Occipital lobe (tissue), 3 donors: ENCODE measurements at places on chromosomes 11 and 22.

DNA sequence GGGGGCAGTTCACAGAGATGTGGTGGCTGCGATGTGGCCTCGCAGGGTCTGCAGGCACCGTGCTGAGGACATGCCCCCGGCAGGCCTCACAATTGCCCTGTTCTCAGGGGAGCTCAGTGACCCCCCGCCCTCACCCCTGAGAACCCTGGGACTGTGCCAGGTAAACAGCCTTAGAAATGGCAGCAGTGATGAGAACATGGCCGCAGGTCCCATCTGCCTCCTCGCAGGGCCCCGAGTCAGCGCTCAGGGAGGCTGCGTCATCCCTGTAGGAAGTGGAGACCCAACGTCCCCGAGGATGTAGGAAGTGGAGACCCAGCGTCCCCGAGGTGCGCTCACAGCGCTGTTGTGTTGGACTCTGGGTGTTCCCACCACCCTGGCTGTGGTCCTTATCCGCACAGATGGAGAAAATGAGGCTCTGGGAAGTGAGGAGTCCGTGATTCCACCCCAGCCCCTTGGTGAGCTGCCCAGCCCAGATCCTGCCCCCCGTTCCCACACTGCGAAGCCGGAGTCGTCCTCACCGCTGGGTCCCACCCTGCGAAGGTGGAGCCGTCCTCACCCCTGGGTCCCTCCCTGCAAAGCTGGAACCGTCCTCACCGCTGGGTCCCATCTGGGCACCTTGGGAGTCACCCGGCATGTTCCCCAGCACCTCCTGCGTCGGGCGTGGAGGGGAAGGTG is 1086.8 kb downstream of the BRD1 start:
- DNase-seq, result no peak

- no peak for DNase-seq
Observed at GRCh38 chr11:126601136-126601535, 245.7 kb downstream of the ST3GAL4 start.

DNA sequence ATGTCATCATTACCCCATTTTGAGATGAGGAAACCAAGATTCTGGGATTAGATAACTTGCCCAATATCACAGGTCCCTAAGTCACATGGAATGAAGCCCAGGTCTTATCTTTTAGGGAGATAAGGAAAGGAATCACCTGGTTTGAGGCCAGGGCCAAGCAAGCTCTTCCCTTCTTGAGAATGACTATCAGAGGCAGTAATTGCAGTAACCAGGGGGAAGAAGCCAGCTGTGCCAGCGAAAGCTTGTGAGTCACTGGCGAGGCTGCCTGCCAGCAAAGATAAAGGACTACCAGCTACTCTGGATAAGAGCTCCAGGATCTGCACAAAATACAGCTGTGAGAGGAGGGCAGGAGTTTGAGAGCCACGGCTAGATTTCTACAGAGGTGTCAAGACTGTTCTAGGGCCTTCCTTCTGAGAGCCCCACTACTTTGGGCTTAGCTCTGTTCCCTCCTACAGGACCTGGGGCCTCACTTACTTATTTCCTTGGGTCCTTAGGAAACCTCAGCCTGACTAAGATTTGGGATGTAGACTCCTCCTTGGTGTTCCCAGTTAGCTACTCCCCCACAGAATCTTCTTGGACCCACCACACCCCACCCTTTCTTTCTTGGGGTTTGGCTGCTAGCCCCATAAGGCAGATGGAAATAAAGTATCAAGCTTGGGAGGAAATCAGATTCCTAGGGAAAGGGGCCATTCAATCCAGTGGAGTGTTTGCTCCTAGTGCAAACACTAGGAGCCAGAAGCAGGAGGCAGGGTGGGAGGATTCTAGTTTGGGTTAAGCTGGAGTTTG is 9.7 kb upstream of the CCKBR start:
- peak; percentile 74 for DNase-seq

- DNase-seq, result no peak
Observed at GRCh38 chr11:67504005-67504949, 886 bp downstream of the PITPNM1 start.

DNA sequence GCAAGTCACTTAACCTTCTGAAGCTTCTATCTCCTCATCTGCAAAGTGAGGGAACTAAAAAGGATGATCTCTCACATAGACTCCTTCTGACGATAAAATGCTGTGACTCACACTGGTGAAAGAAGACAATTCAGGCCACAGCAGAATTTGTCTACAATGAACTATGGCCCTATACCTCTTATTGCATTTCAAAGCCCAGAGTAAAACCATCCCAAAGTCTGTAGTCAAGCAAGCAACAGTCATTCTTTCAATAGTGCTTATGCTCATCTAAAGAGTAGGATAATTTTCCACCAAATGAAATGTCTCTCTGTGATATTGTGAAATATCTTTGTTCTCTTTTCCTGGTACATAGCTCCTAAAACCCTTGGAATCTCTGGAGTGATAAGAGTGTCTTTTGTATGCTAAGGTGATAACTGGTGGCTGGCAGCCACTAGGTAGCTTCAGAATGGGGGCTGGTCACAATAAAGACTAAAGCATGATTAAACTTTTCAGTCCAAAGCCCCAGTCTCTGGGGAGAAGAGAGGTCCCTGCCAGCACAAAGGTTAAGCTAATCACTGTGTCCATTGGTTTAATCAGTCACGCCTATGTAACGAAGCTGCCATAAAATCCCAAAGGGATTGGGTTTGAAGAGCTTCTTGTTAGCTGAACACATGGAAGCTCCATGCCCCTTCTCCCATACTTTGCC is 30.8 kb downstream of the SYTL2 start:
- no peak for DNase-seq

DNA sequence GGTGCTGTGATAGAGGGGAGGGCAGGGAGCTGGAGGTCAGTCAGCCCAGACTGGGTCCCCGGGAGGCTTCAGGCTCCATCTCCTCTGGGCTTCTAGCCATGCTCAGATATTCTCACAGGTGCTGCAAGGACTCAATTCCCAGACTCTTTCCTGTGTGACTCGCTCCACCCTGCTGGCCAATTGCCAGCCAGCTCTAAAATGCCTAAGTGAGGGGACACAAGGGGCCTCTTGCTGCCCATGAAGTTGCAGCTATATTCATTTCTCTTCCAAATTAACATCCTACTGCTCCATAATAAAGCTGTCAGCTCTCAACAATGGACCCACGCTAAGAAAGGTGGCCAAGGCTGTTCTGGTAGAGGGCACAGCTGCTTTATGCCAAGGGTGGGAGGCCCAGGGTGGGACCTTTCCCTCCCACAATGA is 101.5 kb downstream of the PLEKHA7 start:
- DNase-seq, result no peak

DNA sequence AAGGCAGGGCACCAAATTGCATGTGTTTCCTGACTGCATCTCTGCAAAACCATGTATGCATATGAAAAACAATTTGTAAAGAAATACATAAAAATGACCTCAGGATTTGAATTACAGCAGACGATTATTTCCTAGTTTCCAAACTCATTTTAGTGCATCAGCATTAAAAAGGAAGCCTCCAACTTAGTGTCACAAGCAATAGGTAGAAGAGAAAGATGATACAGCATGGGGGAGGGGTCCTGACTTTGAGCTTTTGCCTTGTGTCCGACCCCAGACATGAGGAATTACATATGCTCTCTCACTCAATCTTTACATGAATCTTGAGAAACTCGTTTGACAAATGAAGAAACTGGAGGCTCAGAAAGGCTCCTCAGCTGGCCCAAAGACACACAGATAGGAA is 294.6 kb upstream of the NARS2 start:
- no peak for DNase-seq

DNA sequence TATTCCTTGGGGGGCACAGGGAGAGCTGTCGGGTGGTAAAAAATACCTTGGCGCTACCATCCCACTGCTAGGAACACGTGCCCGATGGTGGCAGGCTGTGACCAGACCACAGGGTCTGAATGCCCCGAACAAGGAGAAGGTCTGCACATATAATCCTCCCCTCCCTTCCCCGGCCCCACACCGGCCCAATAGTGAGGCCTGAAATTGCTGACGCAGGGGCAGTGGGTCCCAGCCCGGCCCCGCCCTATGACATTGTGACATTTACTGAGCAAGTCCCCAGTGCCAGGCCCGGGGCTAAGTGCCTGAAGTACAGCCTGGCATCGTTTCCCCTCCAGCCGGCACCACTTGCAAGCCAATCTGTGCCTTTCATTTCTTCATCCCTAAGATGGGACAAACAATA is 19.5 kb downstream of the MN1 start:
- no peak for DNase-seq

- no peak for DNase-seq
Observed at GRCh38 chr11:71301046-71301857, 48.9 kb upstream of the SHANK2 start.

DNA sequence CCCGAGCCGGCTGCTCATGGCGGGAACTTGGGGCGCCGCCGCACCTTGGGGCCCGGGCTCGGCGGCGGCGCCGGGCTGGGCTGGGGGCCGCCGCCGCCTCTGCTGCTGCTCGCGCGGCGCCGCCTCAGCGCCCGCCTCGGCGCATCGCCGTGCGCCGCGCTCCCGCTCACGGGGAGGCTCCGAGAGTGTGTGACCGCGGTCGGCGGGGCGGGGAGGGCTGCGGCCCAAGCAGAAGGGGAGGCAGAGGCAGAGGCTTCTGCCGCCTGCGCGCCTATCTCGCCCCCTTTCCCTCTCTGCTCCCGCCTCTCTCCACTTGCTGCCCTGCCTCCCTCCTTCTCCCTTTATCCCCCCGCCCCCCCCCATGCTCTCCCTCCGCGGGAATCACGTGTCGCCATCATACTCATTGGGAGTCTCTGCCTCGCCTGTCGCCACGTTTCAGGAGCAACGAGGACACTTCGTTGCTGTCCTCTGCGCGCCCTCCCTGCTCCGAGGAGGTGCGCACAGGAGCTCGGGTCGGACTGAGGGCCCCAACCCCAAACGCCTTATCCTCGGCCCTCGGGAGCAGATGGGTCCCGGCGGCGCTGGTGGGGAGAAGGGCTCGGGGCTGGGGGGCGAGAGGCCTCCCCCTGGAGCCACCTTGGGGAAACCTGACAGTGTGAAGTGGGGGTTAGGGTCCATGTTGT is at the start of gene GUCY1A2:
Gene GUCY1A2 (minus strand): TSS at position 258 of the 683 bp plus-strand sequence. CDS start 421 bp downstream, outside the sequence.
- DNase-seq, result peak; percentile 54

DNA sequence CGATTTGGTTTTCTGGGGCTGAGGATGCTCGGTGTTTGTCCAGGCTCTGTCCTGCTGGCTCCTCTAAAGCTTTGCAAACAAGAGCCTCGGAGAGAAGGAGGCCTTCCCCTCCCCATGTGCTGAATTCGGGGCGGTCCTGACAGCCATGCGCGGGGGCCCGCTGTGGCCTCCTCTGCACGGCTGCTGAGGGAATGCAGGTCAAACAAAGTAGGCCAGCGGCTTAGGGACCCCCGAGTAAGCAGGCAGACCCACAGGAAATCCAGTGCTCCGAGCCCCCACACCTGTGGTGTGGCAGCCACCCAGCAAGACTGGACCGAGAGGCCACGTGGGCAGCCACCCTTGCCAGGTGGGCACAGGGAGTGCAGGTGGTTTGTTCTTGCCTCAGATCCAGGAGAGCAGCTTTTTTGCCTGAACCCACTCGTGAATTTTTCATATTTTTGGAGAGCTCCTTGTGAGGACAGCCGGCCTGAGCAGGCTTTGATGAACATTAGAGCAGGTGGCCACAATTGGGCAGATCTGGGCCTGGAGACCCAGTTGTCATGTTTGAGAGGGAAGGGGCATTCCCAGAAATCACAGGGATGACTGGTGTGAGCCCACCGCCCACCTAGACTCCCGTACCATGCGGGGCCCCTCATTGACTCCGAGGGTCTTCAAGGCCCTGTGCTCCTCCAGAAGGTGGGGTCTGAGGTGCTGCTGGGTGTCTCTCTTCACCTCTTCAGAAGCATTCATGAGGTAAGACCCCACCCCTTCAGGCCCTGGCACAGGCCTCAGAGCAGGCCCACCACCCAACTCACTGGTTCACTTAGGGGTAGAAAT is 43.0 kb upstream of the KCNQ1OT1 start:
- DNase-seq, result no peak

GRCh38 chr11:121157756-121158155 is 56.7 kb downstream of the TECTA start:
- no peak for DNase-seq

- no peak for DNase-seq
Observed at GRCh38 chr11:68033708-68034045, 3.2 kb downstream of the NDUFS8 start.

DNA sequence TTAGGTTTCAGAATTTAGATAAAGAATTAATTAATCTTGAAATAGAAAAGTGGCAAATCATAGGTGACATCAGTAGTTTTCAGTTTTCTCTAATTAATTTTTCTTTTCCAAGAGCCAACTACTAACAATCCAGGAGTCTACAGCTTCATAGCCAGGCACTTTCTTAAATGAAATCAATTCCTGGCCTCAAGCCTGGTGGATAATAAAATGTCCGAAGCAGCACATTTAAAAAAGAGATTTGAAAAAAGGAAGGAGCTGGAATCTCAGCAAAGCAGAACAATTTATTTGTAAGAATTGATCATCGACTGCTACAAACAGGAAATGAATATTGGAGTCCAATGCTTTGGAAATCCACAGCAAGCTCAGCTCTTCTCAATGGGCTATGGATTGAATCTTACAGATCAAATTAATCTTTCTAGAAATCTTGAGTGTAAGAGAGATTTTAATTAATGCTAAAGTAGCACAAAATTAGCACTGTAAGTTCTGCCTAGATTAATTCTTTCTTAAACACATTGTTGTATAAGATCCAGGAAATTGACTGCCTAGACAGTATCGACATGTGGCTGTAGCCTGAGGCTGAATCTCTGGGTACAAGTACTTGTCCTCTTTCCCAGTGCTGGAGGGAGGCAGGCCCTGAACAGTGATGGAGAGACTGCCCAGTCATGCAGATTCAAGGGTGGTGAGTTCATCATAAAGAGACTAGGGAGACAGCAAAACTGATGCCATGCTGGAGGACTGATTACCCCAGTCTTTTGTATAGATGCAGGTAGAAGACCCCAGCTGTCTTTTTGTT is 167.8 kb upstream of the POU2AF2 start:
- DNase-seq, result no peak

- no peak for DNase-seq
Observed at GRCh38 chr11:43557553-43558110, 122.9 kb upstream of the HSD17B12 start.

DNA sequence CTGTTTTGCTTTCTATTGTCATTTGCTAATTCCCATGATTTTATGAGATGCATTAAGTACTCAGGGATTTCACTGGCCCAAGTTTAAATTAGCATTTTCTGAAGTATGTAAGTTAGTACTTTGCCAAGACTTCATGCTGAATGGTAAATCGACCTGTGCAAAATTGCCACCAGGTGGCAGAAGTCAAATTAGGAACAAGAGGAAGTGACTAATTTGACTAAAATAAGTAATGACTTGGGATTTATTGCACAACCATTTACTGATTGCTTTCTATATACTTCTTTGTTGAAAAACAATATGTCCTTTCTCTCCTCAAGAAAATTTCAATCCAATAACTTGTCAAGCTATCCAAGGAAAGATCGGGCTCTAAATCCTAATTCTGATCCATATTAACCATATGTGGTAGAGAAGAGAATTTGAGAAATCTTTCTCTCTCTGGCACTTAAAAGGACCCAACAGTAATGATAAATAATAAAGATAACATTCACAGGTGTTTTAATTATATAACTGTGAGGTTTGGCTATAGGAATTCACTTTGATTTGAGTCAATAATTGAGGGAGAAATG is 253.7 kb upstream of the CHORDC1 start:
- DNase-seq, result no peak

GRCh38 chr11:104054911-104055529 is 18.6 kb downstream of the DDI1 start:
- no peak for DNase-seq

- DNase-seq, result no peak
Observed at GRCh38 chr11:46144741-46145140, 23.5 kb upstream of the PHF21A start.

- no peak for DNase-seq
Observed at GRCh38 chr22:42931421-42932196, 74.5 kb upstream of the ARFGAP3 start.

- no peak for DNase-seq
Observed at GRCh38 chr22:31569126-31569525, 72.8 kb downstream of the SFI1 start.
